T-cell (primary cell): ENCODE measurements at places on chromosomes 16 and 17.

- DNase-seq = no peak
Observed at GRCh38 chr16:63717806-63718205, 1404.1 kb downstream of the CDH11 start.

DNA sequence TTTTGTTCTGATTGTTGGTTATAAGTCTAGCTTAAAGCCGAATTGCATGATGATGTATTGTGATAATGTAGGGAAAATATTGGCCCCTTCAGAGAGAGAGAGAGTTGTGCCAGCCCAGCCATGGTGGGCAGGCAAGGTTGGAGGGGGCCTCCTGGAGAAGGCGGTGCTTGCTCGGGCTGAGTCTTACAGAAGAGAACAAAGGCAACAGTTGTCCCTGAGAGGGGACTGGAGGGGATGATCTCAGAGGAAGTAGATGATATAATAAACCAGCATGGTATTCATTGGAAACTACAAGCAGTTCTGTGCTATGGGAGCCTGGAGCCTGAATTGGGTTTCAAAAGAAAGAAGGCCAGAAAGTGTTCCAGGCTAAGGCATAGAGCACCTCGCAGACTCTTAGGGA is 173.8 kb downstream of the RPTOR start:
- DNase-seq = no peak

- DNase-seq = no peak
Observed at GRCh38 chr16:73515616-73516015, 467.7 kb upstream of the ZFHX3 start.

GRCh38 chr17:5841862-5842261 is 228.3 kb upstream of the WSCD1 start:
- no peak for DNase-seq

DNA sequence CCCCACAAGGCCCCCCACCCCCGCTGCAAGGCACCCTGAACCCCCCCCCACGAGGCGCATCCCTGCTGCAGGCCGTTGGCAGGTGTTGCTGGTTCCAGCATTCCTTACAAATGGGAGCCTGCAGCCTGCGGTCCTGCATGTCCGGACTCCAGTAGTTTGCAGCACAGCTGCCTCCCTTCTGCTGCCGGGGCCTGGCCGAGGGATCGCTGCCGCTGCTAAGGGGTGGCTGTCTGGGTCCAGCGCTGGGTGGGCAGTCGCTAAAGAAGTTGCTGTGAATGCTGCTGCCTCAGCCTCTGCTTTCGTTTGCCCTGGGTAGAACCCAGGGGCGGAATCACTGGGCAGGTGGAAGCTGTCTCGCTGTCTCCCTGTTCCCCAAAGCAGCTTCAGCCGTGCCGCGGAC is 11.8 kb downstream of the UTS2R start:
- DNase-seq = no peak

DNA sequence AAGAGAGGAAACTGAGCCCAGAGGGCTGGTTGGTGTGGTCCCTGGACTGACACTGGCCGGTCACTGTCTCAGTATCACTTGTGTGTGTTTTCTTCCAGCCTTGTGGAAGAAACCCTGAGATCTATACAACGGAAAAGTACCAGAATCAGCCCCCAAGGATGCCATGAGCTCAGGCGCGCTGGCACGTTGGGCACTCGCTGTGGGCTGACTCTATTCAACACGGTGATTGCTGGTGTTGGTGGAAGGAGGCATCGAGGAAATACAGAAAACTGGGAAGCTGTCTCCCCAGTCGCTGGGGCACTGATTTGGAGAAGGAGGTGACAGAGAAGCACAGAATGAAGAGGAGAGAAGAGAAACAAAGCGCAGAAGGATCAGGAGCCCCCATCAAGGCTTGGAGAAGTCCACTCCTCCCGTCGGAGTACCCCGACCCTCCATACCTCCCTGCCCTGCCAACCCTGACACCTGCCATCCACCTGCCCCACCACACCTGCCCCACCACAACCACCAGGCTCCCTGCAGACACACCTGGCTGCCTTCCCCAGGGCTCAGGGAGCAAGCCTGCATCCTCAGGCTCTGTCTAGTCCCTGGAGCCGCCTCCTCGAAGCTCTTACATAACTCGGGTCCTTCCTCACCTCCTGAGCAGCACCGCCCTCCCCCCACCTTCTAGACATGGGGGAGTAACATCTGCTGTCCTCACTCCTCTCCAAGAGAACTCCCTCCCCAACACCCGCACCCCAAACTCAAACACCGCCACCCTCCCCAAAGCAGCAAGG is 66.5 kb downstream of the RBFOX3 start:
- DNase-seq = no peak

- DNase-seq = peak; percentile 76
Observed at GRCh38 chr17:50169121-50169764, 3.4 kb downstream of the SGCA start.

DNA sequence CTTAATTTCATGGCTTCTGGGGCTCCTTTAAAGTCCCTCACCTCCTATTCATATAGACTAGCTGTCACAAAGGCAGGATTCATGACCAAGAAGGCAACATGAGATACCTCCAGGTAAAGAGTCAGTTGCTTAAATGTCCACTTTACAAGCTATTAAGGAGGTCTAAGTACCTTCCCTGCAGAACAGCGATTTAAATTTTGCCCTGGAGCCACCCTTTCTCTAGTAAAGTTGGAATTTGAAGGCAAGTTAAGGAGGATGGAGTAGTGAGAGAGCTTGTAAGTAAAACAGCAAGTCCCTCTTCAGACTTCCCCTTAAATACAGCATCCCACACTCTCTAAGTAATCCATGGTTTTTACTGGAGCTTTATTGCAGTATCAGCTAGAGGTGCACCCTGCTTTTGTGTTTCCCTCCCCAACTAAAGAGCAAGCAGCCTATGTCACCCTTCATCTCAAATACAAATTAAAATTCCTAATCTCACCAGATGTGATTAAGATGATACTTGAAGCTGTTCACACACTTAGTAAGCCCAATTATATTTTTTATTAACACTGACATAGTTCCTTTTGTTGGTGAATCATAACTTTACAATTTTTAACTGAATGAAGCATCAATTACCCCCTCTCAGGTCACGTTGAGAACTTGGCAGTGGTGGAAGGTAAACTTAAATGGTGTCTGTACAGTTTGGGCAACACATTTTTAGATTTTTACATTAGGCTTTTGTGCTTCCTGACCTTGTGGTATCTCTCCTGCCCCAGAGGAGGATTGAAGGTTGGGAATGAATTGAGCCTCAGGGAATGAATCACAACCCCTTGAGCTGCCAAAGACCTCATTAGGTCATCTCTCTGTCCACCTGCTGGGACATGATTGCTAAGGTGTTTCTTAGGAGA is 108.9 kb downstream of the TANGO6 start:
- no peak for DNase-seq

DNA sequence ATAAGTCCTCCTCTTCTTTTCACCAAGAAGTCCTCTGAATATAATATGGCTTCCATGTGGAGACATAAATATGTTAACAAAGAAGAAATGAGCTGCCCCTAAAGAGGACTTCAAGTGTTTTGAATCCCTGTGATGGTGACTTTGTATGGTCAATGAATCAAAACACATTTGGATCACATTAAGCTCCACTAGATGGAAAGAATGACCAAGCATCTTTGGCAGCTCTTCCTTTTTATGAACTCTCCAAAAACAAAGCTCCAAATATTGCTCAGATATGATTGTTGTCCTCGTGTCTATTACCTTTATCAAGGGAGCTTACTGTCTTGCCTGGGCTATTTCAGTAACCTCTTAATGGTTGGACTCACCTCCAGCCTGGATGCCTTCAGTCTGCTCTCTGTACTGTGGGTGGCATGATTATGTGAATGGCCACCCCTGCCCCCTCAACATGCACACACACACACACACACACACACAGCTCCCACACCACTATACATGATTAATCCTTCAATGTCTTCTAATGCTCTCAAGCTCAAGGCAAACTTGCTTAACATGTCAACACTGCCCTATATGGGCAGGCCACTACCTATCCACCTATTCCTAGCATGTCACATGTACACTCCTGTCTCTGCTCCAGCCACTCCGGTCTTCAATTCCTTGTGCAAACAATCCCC is 346.6 kb upstream of the SALL1 start:
- no peak for DNase-seq

DNA sequence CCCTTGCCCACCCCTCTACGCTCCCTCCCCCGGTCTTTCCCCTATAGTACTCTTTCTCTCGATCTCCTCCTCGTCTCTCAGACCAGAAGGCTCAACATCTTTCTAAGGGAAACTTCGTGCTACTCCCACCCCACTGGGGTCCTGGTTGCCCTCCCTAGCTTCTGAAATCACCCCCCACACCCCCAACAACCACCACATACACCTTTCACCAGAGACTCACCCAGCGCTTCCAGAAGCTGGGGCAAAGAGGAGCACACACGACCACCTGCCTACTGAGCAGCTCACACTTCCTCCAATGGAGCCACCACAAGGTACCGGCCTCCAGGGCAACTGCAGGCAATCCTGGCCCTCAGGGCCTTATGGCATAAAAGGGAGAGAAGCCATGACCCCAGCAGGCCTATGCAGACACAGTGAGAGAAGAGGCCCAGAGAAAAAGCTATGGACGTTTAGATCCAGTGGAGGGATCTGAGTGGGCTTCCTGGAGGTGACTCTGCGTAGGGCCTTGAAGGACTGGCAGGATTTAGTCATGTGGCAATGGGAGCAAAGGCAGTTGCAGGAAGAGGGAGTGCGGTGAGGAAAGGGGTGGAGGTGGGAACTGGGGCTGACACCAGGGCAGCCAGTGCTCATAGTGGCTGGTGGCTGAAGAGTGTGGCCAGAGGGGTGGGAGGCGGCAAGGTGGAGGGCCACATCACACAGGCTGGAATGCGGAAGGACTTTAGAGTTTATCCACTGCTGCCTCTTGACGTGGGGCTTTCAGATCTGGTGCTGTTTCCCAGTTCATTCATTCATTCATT is 12.1 kb upstream of the TMEM92 start:
- no peak for DNase-seq

- DNase-seq = no peak
Observed at GRCh38 chr17:11564589-11565380, 33.5 kb upstream of the DNAH9 start.

DNA sequence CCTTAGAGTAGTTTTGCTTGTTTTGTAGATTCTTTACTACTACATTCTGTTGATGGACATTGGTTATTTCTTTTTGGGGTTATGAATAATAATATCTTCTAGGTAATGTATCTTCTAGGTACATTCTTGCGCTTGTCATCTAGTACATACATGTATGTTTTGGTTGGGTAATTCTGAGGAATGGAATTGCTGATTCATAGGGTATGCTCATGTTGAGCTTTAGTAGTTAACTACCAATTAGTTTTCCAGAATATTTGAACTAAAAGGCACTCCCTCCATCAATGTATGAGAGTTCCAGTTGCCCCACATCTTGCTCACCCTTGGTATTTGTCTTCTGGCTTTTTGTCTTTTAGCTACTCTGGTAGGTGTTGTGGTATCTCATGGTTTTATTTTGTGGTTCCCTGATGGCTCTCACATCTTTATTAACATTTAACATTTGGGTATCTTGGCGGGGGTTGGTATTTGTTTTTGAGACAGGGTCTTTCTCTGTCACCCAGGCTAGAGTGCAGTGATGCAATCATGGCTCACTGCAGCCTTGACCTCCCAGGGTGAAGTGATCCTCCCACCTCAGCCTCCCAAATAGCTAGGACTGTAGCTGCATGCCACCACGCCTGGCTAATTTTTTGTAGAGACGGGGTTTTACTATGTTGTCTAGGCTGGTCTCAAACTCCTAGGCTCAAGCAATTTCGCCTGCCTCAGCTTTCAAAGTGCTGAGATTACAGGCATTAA is 47.1 kb downstream of the SLC6A4 start:
- DNase-seq = no peak

- DNase-seq = no peak
Observed at GRCh38 chr16:49932434-49932833, 76.5 kb upstream of the ZNF423 start.

- no peak for DNase-seq
Observed at GRCh38 chr17:76219670-76220383, 20.5 kb downstream of the RNF157 start.

DNA sequence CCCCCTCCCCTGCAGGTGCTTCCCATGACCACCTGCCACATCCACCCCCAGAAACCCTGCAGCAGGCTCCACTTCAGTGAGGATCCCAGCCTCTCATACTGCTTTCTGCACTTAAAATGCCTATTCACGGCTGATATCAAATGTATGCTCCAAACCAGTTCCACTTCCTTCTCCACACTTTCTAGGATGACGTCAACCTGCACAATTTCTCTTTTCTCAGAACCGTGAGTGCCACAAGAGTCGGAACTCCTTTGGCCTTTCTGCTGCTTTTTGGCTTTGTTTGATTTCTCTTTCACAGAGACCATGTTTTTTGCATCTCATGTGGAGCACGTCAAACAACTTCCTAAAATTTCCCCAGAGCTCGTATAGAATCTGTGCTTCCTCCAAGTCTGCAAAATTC is 378.8 kb upstream of the TNRC6C start:
- DNase-seq = no peak

- no peak for DNase-seq
Observed at GRCh38 chr16:81718637-81719036, 60.5 kb upstream of the PLCG2 start.

- DNase-seq = no peak
Observed at GRCh38 chr17:43927060-43927864, 15.0 kb downstream of the PPY start.

DNA sequence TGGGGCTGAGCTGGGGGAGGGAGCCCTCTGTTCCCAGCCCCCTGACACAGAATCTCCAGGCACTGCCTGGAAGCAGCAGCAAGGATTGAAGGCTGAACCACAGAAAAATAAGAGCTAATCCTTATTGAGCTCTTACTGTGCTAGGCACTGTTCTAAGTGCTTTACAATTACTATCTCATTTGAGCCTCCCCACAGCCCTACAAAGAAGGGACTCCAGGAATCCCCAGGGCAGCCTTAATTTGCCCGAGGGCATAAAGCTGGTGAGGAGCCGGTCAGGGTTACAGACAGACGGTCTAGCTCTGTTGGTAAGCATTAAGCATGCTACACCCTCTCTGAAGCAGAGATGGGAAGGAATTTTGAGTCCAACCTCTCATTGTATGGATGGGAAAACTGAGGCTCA is 7.0 kb downstream of the SAMD14 start:
- DNase-seq = no peak

GRCh38 chr16:12215277-12216105 is 239.0 kb downstream of the SNX29 start:
- no peak for DNase-seq

GRCh38 chr17:8799570-8800212 is 526 bp upstream of the MFSD6L start:
- DNase-seq = no peak
